ENCODE measurements at places on chromosomes 2 and 18.
A peak's percentile ranks its signal among the peaks of the same experiment; 100 is the strongest.

- peak; percentile 61 for DNase-seq
These were observed 154.2 kb upstream of the CCDC195 start for GRCh38 chr2:224870341-224870740.

DNA sequence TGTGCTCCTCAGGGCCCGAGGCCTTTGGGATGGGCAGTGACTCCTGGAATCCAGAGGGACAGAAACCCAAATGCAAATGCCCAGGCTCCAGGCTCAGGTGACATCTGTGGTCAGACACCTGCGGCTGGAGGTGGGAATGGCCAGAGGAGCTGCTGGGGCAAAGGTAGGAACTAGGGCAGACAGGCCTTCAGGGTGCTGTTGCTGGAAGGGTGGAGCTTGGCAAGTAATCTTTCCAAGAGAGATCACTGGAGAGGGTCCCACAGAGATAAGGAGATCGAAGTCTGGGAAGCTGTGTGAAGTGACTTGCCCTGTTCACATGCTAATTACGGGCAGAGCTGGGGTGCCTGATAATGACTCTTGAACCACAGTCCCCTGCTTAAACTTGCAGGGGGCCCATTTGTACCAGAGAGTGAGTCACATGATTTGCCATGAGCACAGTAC, 82.4 kb downstream of the ACAA2 start:
- DNase-seq: no peak

- DNase-seq: no peak
These were observed 52.3 kb upstream of the SLC39A10 start for GRCh38 chr2:195604706-195605105.

GRCh38 chr2:84964406-84965191, 6.4 kb upstream of the KCMF1 start:
- DNase-seq: no peak

DNA sequence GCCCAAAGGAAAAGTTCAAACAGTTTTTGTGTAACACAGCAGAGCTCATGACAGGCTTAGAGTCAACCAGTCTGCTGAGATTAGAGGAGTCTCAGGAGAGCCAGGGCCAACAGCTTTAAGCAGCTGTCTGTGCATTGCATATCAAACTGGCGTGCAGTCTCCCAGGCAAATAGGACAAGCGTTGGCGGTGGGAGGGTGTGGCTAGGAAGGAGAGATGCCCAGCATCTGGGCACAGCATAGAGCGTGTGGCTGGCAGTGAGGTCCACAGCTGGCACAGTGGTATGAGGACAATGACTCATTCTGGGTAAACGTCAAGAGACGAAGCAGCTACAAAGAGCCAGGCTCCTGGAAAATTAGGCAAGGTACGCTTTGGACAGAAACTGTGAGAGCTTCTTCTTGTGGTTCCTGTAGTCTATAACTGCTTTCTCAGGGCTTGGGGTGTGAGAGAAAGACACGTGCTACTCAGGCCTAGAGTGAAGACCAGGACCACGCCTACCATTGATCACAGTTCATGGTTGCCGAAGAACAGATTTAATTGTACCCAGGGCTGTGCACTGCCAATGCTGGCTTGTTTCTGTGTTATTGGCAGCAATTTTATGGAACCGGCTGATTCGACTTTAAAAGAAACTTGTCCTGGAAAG, 14.8 kb downstream of the ZAP70 start:
- DNase-seq: peak; percentile 56

DNA sequence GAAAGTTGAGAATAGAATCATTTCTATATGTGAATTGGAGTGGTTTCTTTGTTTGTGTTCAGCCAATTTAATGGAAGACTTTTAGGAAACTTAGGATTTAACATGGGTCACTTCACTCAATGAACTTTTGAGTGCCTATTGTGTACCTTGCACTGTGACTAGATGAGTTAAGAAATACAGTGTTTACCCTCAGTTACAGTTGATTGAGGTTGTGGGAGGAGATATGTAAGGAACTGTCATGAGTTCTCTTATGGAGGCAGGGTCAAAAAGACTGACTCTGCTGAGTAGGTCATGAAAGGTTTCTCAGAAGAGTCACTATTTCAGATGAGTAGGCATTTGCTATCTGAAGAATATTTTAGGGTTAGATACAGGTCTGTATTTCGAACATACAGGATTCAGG, 98.6 kb downstream of the RAB3GAP1 start:
- no peak for DNase-seq

GRCh38 chr2:74812787-74813590, 20.9 kb upstream of the HK2 start:
- DNase-seq: no peak

DNA sequence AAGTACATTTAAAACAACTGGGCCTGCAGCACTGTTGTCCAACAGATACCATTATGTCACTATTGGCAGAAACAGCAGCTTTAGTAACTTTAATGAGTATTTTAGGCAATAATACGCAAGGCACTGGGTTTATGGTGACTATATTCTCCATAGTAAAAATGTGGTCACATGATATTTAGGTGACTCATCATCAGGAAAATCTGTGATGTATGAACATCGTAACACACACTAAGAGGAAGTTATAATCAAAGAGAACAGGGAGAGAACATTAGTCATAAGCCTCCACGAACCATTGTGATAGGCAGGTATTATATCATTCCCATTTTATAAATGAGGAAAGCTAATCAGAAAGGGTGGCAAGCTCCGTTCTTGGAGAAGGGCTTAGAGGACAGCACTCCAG, 36.9 kb downstream of the RAPH1 start:
- DNase-seq: peak; percentile 65

DNA sequence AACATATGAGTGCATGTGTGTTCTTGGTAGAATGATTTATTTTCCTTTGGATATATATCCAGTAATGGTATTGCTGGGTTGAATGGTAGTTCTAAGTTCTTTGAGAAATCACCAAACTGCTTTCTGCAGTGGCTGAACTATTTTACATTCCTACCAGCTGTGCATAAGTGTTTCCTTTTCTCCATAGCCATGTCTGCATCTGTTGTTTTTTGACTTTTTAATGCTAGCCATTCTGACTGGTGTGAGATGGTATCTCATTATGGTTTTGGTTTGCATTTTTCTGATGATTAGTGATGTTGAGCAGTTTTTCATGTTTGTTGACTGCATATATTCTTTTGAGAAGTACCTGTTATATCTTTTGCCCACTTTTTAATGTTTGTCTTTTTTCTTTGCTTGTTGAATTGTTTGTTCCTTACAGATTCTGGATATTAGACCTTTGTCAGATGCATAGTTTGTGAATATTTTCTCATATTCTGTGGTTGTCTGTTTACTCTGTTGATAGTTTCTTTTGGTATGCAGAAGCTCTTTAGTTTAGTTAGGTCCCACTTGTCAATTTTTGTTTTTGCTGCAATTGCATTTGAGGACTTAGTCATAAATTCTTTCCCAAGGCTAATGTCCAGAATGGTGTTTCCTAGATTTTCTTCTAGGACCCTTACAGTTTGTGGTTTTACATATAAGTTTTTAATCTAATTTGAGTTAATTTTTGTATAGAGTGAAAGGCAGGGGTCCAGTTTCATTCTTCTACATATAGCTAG, 17.6 kb upstream of the KCNE4 start:
- peak; percentile 66 for DNase-seq

- DNase-seq: peak; percentile 97
These were observed at the start of gene DSEL for GRCh38 chr18:67516539-67517443. DSEL (minus strand) TSS chr18:67516720; CDS start chr18:67514608, 2,112 bp downstream.

DNA sequence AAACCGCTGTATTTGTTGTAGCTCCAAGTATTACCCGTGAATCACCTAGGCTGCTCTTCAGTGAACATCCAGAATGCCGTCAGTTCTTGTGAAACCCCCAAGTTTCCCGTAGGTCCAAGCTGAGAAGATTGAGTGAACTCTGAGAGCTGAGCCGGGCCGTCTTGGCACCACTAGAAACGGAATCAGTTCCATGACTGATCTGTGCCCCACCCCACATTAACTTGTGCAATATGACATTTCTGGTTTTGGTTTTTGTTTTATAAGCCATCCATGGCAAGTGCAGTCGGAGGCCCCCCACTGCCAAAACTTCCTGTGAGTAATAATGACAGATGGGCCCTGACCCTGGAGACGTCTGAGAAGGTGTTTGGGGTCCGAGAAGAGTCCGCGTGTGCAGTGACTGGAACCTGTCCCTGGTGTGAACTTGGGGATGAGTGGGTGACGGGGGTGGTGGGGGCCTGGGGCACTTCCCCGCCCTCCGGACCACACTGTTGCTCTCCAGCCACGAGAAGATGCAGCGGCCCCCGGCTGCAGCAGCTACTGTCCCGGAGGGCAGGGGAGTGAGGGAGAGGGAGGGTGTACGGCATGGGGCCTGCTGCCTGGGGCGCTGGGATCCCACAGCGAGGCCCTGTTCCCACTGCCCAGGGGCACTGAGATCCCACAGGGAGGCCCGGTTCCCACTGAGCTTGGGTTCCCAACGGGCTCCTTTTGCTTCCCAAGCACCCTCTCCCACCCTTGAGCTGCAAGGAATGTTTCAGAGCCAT, 26.5 kb downstream of the NFATC1 start:
- DNase-seq: peak; percentile 78

Data from AG10803 (cell line).